CD4-positive, alpha-beta memory T cell (primary cell): ENCODE measurements at places on chromosomes 5 and 9.

DNA sequence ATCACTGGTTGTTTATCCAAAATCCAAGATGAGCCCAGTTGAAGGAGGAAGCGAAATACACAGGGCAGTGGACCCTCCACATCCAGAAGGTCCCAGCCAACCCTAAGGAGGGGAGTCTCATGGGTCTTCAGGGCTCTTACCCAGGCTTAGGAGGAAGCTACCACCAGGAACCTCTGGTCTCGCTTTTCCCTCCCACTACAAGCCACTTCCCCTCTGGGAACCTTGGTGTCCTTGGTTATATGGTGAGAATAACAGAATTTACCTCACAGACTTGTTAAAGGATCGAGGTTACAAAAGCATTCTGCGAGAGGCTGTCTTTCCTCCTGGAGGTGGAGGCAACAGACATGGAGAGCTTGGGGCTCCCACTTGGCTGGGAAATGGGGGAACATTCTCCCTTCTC is 3.4 kb downstream of the HIGD2A start:
- DNase-seq = no peak

- no peak for DNase-seq
These were observed 147.1 kb downstream of the CDH10 start for GRCh38 chr5:24497591-24498157.

DNA sequence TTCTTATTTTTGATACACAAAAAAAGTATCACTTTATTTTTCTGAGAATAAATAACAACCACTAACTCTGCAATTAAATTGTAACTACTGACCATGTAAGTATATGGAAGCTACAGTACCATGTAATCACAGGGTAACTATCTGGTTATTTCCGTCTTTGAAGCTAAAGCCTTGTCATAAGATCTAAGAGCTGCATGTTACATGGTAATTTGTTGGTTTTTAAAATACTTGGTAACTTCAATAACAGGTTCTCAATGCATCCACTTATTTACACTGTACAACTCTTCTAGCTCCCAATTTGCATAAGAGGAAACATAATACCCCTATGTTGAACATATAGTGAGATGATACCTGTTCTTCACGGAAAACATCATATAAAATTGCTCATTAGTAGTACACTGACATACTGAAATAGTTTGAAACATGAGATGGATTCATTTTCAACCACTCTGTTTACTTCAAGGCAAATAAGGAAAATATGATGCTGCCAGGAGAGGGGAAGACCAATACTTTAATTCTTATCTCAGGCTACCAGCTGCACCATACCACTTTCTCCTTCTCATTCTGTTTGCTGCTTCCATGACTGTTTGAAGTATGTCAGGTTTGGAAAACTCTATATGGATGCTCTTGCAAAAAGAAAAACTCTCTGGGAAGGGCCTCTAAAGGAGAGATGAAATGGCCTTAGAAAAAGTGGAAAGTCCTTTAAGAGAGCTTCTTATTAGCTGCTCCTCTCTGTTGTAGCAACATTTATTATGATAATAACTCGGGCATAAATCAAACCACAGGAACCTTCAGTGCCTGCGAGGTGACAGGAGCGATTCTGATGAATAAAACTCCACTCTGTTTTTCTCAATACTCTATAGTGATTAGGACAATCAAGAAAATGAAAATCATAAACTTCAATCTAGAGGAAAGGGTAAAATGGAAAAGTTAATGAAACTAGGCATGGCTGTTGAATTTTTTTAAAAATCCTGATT is 150.2 kb downstream of the KIAA0825 start:
- DNase-seq = no peak

- no peak for DNase-seq
These were observed 194.3 kb downstream of the SMARCA2 start for GRCh38 chr9:2209400-2209799.

GRCh38 chr5:31421806-31422586 is 109.9 kb downstream of the DROSHA start:
- DNase-seq = no peak

DNA sequence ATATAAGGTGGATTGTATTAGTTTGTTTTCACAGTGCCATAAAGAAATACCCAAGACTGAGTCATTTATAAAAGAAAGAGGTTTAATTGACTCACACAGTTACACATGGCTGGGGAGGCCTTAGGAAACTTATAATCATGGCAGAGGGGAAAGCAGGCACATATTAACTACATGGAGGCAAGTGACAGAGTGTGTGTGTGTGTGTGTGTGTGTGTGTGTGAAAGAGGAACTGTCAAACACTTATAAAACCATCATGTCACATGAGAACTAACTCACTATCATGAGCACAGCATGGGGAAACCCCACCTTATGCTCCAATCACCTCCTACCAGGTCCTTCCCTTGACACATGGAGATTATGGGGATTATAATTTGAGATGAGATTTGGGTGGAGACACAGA is 118.6 kb downstream of the SPEF2 start:
- no peak for DNase-seq

GRCh38 chr5:179841621-179842020 is 17.0 kb downstream of the MRNIP start:
- DNase-seq = no peak

DNA sequence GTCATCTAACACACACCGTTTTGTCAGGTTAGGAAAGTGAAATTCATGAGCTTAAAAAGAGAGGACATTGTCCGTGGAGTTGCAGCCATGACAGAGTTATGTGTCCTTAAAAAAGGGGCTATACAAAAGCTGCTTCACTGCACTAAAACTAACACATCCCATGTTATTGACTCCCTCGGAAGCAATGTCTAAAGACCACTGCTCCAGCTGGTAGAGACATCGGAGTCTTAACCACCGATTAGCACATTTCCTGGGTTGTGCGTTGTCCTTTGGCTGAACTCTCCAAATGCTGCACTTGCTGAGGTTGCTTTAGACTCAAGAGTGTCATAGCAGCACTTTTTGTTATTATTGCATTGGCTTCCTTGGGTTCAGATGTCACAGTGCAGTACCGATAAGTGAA is 128.3 kb upstream of the C9orf72 start:
- DNase-seq = no peak

GRCh38 chr5:64690417-64691151 is at the start of gene SHISAL2B:
TSS of gene SHISAL2B (plus strand) at chr5:64690503. CDS start at chr5:64690624, 121 bp downstream.
- no peak for DNase-seq

GRCh38 chr9:112326194-112326593 is 7.2 kb downstream of the PTBP3 start:
- no peak for DNase-seq

GRCh38 chr5:37840053-37841034 is 503 bp upstream of the GDNF start:
- no peak for DNase-seq

- no peak for DNase-seq
These were observed 11.7 kb upstream of the TRIM14 start for GRCh38 chr9:98130576-98131228.

DNA sequence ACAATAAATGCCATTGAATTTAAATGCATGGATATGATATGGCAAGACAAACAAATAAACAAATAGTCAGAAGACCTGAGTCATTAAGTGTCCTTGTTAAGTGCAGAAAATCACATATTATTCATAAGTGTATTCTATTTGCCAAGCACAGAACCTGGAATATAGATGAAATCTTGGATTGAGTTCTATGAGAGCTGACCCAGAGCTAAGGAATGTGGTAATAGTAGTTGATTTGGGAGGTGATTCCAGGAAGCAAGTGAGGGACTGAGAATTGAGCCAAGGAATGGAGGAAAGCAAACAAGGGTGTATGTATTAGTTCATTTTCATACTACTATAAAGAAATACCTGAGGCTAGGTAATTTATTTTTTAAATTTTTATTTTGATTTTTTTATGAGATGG is 208.9 kb downstream of the TRIM32 start:
- no peak for DNase-seq

- DNase-seq = no peak
These were observed 15.2 kb downstream of the TSTD2 start for GRCh38 chr9:97617939-97618416.

DNA sequence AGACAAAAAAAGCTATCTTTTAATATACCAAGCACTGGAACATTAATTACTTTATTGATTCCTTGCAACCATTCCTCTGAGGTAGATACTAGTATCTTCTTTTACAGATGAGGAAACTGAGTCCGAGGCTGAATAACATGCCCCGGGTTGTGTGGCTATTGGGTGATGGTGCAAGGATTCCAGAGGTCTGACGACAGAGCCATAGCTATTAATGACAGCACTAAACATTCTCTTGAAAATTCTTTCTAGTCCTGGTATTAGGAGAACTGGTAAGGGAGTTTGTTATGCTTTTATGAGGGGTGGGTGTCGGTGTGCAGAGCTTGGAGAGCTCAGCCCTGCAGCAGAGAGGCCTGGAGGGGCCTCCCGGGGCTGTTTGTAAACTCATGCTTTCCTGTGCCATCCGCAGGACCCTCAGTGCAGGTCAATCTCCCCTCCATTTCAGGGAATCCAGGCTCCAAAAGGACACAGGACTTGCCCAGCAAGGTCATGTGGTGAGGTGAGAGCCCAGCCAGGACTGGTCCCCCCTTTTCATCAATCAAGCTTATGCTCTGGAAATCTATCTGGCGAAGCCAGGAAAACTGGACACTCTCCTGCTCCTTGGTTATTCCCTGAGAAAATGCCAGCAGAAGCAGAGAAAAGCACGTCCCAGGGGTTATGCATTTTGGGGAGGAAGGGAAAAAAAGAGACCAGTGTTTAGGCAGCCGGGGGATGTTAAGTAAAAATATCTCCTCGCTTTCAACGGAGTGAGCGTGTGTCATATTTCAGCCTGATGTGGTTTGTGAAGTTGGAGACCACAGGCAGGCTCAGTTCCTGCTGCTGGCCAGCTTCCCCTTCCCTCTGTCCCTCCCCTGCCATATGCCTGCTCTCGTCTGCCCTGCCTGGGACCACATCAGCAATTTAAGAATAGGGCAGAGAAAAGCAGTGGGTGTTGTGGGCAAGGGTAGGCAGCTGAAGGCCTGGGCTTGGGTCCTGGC is 3.7 kb downstream of the GSN start:
- DNase-seq = no peak

DNA sequence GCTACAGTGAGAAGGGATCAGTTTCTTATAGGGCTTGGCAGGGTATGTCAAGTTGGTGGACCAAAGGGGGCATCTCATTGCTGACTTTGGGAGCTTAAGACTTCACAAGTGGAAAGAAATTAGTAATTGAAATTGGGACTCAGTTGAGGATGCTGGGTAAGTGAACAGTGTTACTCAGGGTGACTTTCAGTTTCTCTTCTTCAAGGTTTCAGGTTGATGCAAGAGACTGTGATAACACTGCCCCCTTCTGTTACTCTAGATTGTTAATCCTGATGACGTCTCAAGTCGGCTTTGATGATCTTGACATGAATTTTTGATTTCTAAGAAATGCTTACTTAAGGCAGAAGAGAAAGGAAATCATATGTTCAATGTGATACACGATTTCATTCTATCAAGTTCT is 21.3 kb downstream of the KCTD16 start:
- DNase-seq = peak; percentile 82

DNA sequence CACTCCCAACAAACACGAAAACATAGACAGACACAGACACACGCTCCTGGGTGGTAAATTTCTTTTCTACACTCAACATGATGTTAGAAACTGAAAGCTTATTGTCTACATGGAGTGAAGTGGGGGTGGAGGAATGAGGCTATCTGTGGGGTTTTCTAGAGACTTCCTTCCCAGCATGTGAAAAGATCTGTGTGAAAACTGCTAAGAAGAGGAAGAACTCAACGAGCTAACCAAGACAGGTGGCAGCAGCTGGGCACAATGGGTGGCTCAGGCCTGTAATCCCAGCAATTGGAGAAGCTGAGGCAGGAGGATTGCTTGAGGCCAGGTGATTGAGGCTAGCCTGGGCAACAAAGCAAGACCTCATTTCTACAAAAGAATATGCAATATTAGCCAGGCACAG is 7.6 kb downstream of the FYB1 start:
- peak; percentile 63 for DNase-seq

DNA sequence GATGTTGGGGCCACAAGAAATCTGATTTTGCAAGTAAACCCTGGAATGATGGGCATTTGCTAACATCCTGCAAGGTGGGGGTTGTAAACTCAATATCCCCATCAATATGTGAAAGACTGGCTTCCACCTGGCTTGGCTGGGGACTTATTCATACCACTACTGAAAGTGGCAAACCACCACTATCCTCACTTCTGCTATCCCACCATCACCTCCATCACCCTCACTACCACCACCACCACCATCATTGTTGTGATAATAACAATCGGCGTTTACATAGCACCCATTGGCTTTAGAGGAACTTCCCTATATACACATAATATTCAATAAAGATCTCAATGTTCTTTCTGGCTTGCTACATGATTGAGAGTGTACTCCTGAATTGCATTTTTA is 224.7 kb upstream of the DAP start:
- no peak for DNase-seq

GRCh38 chr5:15566306-15566705 is 66.3 kb downstream of the FBXL7 start:
- no peak for DNase-seq

DNA sequence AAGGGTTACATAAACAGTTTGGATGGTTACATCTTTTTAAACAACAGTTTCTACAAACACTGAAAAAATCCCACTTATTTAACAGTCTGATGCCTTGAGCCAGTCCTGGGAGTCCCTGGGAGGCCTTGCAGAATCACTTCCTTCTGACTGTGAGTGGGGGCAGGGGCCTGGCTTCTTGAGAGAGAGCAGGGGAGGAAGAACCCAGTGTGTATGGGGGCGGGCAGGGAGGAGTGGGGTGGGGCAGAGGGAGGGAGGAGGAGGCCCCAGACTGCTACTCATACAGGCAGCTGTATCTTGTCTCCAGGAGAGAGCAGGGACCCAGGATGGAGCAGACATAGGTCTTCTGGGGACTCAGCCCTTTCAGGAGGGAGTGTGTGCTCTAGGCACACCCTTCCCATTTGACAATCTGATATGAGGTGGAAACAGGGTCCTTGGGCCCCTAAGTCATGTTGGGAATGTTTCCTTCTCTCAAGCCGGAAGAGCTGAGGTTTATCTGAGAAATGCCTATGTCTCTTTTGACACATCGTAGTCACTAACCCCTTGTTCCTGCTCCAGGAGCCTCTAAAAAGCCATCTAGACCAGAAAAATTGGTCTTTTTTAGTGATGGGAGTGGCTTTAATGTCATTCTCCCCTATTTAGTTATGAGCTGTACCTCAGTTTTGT is 52.8 kb downstream of the IRF1 start:
- peak; percentile 49 for DNase-seq

GRCh38 chr5:52063186-52063585 is 679.9 kb downstream of the ISL1 start:
- DNase-seq = no peak

DNA sequence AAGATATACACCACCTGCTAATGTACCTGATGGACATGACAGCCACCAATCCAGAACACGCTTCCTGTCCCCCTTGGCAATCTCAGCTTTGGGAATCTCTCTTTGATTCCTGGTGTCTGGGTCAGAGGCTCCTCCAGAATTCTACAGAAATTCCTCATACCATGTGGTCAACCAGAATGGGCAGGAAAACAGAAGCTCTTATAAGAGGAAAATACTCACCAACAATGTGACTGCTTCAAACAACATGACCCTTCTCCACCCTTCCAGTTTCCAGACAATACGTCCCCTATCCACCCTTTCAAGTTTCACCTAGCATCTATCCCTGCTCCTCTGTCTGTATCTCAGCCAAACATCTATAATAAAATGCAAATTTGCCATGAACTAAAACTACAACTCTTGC is 247.2 kb downstream of the DENND1A start:
- DNase-seq = no peak

- peak; percentile 75 for DNase-seq
These were observed 9.3 kb upstream of the TEX48 start for GRCh38 chr9:114691046-114691955.
